ENCODE measurements at places on chromosomes 13 and 19.

GRCh38 chr13:36217456-36217855, 3.1 kb upstream of the SOHLH2 start:
- no peak for DNase-seq

GRCh38 chr19:36100476-36100875, 10.5 kb upstream of the OVOL3 start:
- DNase-seq = no peak

DNA sequence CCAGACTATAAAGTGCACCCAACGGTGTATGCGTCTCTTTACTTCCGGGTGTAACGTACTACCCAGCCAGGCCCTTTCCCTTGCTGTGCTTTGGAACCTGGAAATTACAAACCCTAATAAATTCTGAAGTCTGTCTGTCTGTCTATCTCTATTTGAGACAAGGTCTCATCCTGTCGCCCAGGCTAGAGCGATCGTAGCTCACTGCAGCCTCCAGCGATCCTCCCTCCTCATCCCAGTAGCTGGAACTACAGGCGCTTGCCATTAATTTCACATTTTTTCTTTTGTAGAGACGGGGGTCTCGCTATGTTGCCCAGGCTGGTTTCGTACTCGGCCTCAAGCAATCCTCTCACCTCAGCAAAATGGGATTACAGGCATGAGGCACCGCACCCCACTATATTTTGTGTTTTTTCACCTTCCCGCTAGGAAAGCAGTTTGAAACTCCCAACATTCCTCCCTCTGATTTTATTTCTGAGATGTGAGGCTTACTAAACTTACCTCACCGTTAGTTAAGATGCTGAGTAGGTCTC, 469 bp upstream of the RNF6 start:
- DNase-seq = no peak

DNA sequence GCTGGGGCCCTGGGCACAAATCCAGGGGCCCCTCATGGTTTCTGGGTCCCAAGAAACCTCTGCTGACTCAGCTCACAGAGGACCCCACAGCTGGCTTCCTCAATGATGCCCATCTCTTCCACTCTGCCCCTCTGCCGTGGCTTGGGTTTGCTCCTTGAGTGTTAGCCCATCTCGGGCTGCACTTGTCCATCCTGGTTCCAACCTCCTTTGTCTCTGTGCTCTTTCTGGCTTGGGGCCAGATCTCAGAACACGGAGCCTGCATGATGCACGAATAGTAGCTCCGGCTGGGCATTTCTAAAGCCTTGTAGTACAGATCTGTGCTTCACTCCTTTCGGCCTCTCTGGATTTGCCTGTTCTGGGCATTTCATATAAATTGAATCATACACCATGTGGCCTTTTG, 53.8 kb downstream of the F2RL3 start:
- DNase-seq = no peak

GRCh38 chr13:113650731-113651148, 7.3 kb downstream of the ATP4B start:
- no peak for DNase-seq

- DNase-seq = no peak
These were observed 87.1 kb downstream of the GJA3 start for GRCh38 chr13:20073775-20074174.

DNA sequence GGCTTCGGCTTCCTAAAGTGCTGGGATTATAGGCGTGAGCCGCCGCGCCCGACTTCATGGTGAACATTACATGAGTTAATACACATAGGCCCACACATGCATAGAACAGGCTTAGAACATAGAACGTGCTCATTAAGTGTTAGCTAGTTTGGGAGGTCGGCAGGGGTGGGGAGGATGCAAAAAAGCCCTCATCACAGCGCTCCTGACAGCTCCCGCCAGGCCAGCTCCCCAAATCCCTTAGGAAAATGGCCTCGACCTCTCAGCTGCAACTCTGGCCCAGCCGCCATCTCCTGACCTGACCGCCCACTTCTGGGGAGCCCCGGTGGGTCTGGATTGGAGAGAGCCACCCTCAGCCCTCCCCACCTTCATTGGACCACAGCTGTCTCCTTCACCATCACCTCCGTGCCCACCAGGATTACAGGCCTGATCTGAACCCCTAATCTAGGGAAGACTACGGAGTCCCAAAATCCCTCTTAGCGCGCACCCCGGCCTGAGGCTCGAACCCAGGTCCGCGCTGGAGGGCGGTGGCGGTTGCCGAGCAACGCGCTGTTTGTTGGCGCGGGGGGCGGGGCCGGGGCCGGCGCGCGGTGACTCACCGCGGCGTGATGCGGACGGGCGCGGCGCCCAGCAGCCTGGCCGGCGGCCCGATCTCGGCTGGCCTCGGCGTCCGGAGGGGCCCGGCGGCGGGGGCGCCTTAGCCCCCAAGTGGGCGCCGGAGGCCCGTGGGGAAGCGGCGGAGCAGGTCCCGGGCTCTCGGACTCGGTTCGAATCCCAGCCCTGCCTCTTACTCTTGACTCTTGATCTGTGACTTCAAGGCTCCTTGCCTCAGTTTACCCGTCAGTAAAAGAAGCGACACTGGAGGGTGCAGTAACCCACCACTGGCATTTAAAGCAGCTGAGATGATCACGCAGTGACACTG, 26.7 kb upstream of the NANOS3 start:
- peak; percentile 86 for DNase-seq

- no peak for DNase-seq
These were observed 18.5 kb downstream of the TMED1 start for GRCh38 chr19:10817291-10818038.

- DNase-seq = no peak
These were observed 793.6 kb downstream of the UQCRFS1 start for GRCh38 chr19:28419312-28419711.

- DNase-seq = no peak
These were observed 16.4 kb upstream of the EMP3 start for GRCh38 chr19:48308631-48309586.

Data from CD4-positive, alpha-beta T cell treated with Interleukin-15 for 1 hour (primary cell).